ENCODE measurements at places on chromosomes 6 and 20.

- DNase-seq = no peak
Measured at GRCh38 chr20:61299618-61300017, 47.6 kb downstream of the CDH4 start.

GRCh38 chr6:110620065-110620464, 143.7 kb upstream of the SLC22A16 start:
- DNase-seq = no peak

DNA sequence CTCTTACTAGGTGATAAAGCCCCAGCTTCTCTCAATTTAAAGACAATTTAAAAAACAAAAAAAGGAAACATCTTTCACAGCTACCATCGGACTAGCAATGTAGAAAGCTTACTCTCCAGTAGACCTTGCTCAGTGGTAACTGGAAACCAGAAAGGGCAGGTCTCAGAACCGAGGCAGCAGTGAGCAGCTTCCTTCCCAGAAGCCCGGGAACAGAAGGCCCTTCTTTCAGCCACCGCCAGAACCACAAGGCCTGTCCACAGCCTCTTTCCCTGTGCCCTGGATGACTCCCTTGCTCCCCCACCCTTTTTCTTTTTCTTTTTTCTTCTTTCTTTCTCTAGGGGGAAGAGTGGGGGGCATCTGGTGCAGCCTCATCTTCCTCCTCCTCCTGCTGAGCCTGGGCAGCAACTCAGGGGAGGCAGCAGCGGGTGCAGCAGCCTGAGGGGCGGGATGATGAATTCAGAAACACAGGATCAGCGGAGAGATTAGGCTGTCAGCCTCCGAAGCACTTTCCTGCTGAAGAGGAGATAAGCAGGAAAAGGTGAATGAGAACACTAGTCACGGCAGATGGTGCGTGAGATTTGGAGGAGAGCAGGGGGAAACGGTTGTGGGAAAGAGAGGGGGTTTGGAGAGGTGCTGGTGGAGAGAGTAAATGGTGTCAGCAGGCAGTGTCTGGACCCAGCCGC, 158.5 kb downstream of the ID4 start:
- DNase-seq = no peak

- DNase-seq = no peak
Measured at GRCh38 chr6:54071821-54072340, 39.4 kb upstream of the MLIP start.

GRCh38 chr20:5557123-5557522, 193.1 kb upstream of the SHLD1 start:
- DNase-seq = peak; percentile 51

DNA sequence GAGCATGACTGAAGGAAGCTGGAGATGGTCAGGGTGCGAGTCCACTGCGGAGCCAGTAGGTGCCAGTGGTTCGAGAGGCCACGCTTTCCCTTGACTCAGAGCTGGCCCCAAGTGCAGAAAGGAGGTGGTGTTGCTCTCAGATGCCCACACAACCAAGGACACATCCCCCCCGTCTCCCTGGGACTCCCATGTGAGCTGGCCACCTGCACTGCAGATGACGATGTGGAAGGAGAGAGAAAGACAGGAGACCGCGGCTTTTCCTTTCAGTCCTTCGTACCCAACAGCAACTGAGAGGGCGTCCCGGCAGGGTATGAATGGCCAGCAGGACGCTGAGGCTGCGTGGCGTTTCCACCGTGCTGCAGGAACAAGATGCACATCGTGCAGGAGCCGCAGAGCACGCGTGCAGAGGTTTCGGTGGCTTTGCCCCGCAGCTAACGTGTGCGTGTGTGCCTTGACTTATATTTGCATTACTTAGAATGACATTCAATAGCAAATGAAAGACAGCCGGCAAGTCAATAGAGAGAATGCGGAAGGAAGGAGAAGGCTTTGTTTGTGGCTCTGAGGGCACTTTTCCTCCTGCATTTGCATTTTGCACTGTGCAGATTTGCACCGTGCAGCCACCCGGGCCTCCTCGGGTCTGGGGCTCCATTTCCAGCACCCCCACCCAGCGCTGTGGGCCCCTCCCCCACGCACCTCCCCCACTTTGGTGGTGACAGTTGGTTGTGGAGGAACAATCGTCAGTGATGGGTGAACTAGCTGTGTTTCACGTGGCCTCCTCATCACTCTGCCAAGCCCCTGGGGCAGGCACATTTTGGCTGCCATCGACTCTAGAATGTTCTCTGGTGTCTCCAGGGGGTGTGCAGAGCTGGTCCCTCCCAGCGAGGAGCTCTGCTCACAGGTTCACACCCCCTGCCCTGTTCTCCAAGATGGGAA, 26.4 kb upstream of the BHLHE23 start:
- DNase-seq = no peak

GRCh38 chr20:34522969-34523871, 7.0 kb downstream of the DYNLRB1 start:
- DNase-seq = peak; percentile 52

GRCh38 chr6:13272131-13273046, 55.9 kb downstream of the TBC1D7 start:
- DNase-seq = no peak

GRCh38 chr6:111597291-111598086, 8.2 kb downstream of the TRAF3IP2 start:
- DNase-seq = no peak

DNA sequence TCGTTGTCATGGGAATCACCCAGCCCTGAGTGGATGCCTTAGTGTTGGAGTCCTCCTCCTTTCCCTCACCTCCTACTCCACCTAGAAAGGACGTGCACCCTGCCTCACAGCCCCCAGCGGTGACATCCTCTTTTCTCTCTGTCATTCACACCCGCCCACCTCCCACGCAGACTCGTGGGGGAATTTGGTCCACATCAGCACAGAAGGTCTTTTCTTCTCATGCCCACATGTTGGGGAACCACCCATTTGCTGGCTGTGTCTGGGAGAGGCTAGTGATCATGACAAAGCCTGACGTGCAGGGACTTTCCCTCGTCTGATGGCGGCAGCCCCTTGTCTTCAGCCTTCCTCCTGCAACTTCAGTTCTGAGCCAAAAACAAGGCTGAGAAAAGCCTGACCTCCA, 96.0 kb upstream of the CNKSR3 start:
- DNase-seq = no peak

GRCh38 chr6:22145823-22146677, 150.8 kb downstream of the PRL start:
- DNase-seq = peak; percentile 28

Measured in NT2/D1 (cell line).